ENCODE measurements at places on chromosomes 11 and 22. TPM values are rescaled to one million over a fixed set of nuclear protein-coding genes. Genes with fewer than 3 reads are reported as not detected.

Gene WT1
- 4.4 TPM for total RNA-seq

Gene MPZL3
- 1.7 TPM for total RNA-seq

Gene MIF
- 890 TPM for total RNA-seq

Gene TIMM10
- 191 TPM for total RNA-seq

Gene OR56A1
- total RNA-seq: not detected

Gene FXYD6
- total RNA-seq: 1.1 TPM
